ENCODE measurements at places on chromosomes 12 and 14.

GRCh38 chr14:94412671-94413638 is 24.6 kb upstream of the SERPINA1 start:
- DNase-seq, result no peak

DNA sequence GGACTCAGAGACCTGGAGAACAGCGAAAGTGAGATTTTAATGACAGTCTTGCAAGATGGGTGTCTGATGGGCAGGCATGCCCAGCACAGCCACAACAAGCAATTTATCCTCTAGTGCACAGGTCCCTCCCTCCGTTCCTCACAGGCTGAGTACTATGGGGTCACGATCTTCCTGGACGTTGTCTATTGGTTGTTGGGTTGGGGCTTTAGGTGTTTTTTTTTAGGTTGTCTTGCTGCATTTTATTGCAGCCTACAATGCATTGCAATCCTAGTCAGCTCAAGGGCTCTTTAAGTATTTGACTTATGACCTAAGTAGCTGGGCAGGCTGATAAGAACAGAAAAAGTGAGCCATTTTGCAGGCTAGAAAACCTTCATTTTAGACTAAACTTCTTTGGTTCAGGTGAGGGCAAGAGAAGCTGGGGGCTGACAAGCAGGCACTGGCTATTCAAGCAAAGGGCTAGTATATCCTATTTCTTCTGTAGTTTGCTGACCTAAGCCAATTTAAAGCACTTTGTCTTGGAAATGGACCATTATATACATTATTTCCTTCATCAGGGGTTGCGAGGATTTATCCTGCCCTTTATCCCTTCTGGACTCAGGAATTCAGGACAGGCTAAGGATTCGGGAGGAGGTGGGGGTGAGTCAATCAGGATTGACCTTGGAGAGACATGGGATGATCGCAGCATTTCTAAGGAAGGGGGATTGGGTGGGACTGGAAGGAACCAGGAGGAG is 6.0 kb downstream of the KRT7 start:
- no peak for DNase-seq

DNA sequence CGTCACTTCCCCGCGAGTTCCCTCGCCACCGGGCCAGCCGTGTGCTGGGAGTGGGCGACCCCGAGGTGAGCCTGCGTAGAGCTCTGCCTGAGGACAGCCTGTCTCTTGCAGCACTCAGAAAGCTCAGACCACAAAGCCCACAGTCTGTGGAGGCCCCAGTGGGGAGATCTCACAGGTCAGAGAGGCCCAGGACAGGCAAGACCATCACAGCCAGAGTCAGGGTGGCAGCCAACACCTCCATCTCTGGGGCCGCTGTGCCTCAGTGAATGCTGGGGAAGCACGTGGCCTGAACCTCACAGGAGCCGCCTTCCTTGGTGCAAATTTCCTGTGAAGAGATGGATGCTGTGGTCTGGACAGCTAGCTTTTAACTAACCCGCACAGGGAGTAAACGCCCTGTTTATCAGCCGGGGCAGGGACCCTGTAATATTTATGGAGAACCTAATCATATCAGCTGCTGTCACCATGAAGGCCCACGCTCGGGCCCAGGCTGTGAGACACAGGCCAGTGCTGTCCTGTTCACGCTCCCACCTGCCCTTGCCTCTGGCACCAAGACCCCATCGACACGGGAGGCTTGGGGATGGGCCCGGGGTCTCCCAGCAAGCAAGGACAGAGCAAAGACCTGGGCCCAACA is 56.9 kb downstream of the CDC42BPB start:
- no peak for DNase-seq

GRCh38 chr12:108582509-108582908 is 15.4 kb downstream of the TMEM119 start:
- no peak for DNase-seq

GRCh38 chr12:18415227-18415626 is 153.9 kb downstream of the PIK3C2G start:
- DNase-seq, result no peak

- no peak for DNase-seq
These were observed 272.5 kb upstream of the PRICKLE1 start for GRCh38 chr12:42862055-42862454.

DNA sequence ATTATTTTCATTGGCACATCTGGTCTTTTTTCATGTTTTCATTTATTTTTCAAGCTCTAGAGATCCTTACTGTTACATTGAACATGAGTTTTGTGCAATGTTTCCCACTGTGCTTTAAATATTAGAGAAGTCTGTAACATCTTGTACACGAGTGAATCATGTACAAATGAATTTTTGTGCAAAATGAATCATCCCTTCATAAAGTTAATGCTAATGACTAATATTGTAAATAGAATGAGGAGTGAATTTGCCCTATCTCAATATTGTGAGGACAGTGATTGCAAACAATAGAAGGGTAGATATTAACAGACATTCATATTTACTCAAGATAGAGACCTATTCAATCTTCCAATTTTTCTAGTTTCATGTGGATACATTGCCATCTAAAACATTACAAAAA is 463.3 kb upstream of the FOXG1 start:
- DNase-seq, result no peak

- DNase-seq, result no peak
These were observed 1.8 kb downstream of the ALX1 start for GRCh38 chr12:85281636-85282312.

DNA sequence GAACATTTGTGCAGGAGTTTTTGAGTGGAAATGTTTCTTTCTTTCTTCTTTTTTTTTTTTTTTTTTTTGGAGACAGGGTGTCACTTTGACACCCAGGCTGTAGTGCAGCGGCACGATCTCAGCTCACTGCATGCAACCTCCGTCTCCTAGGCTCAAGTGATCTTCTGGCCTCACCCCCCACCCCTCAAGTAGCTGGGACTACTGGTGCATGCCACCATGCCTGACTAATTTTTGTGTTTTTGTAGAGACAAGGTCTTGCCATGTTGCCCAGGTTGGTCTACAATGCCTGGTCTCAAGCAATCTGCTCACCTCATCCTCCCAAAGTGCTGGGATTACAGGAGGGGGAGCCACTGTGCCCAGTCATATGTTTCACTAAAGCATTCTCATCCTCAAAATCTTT is 69.2 kb upstream of the BCAT1 start:
- no peak for DNase-seq
